Posterior cingulate gyrus (tissue), 11 donors: ENCODE measurements at places on chromosomes 7 and 10.
A peak's percentile ranks its signal among the peaks of the same experiment; 100 is the strongest.

DNA sequence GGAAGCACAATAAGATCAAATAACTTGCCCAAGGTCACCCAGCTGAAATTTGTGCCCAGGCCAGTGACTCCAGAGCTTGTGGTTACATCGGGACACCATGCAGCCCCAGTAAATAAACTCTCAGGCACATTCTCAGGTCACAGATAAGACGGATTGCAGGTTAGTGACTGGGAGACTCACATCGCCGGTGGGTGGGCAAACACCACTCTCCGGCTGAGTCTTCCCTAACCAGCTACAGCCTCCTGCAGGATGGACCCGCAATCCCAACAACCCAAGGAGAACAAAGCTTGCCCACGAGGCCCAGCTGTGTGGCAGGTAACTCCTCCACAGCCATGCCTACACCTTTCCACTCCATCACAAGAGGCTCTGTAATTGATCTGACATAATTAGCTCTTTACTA, 81.7 kb upstream of the EFCAB10 start:
- DNase-seq = no peak

GRCh38 chr10:130770018-130770630, 541.4 kb downstream of the TCERG1L start:
- no peak for DNase-seq

GRCh38 chr10:90126256-90126595, 424.8 kb downstream of the KIF20B start:
- DNase-seq = no peak

- no peak for DNase-seq
These were observed 7.9 kb downstream of the DLX6 start for GRCh38 chr7:97013134-97013844.

GRCh38 chr7:149104214-149104613, 13.7 kb upstream of the ZNF786 start:
- DNase-seq = no peak

DNA sequence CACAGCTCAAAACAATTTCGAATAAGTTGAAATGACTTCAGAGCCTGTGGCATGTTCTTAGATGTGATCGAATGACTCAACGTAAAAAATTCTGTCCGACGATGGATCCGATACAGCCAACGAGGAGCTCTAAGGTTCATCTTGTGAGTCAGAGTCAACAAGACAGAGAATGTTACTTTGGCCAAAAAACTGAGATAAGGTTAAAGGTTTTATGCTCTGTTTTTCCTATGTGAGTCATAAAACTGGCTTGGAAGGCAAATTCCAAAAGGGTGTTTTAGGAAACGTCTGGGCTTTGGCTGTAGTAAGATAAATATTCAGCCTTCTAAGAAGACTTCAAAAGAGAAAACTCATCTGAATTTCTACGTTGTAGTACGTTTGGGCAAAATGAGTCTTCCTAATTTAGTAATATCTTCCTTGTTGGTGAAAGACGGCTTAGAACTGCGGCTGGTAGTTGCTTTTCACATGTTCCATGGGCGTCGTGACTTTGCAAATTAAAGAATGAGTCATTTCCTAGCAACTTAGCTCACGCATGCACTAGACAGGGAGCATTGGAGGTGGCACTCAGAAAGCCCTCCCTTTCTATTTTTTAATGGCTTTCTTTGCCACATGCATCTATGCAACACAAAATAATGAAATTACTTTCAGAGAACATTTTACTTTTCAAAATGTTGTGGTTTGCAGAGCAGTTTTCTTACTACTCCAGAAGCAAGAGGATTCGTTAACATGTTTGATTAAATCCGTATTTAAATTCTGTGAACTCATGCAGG, 28.2 kb downstream of the PFKP start:
- peak; percentile 72 for DNase-seq

- DNase-seq = no peak
These were observed 4.6 kb downstream of the CHST3 start for GRCh38 chr10:71968553-71969474.

DNA sequence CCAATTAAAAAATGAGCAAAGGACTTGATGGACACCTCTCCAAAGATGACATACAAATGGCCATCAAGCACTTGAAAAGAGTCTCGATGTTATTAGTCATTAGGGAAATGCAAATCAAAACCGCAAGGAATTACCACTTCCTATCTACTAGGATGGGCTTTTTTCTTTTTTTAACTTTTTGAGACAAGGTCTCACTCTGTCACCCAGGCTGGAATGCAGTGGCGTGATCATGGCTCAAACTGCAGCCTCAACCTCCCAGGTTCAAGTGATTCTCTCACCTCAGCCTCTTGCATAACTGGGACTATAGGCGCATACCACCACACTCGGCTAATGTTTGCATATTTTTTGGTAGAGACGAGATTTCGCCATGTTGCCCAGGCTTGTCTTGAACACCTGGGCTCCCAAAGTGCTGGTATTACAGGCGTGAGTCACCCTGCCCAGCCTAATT, 13.6 kb downstream of the NKX1-2 start:
- DNase-seq = no peak

- DNase-seq = no peak
These were observed 35.4 kb downstream of the CDK14 start for GRCh38 chr7:90631502-90631901.

- no peak for DNase-seq
These were observed 127.6 kb downstream of the TNS3 start for GRCh38 chr7:47454069-47454973.

DNA sequence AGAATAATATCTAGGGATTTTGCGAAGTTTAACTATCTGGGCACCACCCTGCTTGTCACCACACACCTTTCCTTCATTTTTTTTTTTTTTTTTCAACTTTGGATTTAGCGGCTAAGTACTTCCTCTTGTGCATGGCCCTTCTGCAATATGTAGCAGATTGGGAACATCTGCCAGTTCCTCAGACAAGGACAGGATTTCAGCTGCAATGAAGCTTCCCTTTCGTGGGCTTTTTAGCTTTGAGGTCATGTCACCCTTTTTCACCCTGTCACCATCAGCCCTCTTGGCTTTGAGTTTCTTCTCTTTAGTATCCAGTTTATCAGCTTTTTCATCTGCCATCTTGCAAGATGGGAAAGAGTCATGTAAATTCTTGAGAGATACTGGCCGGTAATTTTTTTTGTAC, 81.6 kb upstream of the ETV1 start:
- DNase-seq = no peak

- no peak for DNase-seq
These were observed 16.2 kb upstream of the MRC1 start for GRCh38 chr10:17792991-17793390.

DNA sequence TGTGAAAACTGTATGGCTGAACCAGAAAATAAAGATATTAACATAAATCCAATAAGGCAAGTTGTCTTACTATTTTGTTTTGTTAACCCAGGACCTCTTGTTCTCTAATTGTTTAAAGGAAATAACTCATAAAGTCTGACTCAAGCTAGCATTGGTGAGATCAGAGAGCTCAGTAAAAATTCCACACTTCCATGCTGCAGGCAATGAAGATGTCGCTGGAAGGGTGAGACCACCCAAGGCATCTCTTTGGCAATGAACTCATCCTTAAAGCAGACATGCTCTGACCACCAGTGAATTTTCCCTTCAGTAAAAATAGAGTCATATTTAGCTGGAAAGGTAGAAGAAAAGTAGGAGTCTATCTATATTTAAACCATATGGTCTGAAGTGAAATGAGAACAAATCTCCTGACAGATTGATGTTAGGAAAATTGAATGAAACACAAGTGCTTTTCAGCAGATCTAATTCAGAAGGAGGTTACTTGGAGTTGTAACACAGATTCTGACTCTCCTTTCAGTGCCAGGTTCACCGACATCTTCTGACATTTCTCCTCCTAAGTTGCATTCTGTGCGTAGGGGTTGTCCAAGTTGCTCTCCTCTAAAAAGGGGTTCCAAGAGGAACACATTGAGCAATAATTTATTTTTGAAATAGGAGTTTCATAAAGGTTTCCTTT, 32.8 kb upstream of the VIPR2 start:
- DNase-seq = no peak

DNA sequence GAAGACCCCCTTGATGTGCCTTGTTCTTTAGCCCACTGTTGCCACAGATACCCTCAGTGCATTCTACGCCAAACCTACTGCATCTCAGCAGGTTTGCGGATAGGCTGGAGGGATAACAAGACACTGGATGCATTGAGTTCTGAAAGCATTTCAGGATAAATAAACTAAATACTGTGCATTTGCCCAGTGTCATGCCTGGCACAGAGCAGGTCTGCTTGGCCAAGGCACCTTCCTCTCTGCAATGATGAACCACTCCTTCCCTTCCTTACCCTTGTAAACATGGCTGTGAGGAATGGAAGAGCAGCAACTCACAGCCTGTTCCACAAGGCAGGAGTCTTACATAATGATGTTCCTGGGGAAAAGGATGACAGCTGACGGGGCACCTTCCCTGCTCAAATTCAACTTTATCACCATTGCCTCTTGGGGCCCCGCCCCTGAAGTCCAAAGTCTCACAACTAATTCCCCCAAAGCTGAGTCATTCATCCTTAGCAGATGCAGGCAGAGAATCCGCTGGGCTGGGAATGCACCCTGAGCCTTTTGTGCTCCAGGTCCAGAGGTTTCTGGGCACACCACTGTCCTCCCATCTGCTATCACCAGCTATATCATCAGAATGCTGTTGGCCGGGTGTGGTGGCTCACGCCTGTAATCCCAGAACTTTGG, 11.6 kb downstream of the DDX56 start:
- no peak for DNase-seq

GRCh38 chr7:108997480-108997879, 427.8 kb downstream of the DNAJB9 start:
- DNase-seq = no peak

GRCh38 chr7:31814187-31814586, 127.2 kb downstream of the PPP1R17 start:
- DNase-seq = no peak

- DNase-seq = no peak
These were observed 166.2 kb downstream of the FAM107B start for GRCh38 chr10:14608381-14609001.

GRCh38 chr7:69412331-69413146, 185.7 kb upstream of the AUTS2 start:
- DNase-seq = no peak

- no peak for DNase-seq
These were observed 55.7 kb upstream of the COL1A2 start for GRCh38 chr7:94338921-94339371.

DNA sequence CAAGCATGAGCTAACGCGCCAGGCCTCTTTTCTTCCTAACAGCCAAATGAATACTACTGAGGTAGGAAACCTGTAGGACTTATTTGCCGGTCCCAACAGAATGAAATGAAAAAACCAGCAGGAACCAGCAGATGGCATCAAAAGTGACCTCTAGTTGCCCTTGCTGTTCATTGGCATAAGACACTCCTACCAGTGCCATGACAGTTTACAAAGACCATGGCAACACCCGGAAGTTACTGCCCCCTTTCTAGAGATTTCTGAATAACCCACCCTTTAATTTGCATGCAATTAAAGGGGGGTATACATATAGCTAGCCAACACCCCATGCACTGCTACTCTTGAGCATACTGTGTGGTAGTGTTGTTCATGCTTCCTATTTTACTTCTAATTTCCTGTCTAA, 65.2 kb downstream of the ATE1 start:
- no peak for DNase-seq

DNA sequence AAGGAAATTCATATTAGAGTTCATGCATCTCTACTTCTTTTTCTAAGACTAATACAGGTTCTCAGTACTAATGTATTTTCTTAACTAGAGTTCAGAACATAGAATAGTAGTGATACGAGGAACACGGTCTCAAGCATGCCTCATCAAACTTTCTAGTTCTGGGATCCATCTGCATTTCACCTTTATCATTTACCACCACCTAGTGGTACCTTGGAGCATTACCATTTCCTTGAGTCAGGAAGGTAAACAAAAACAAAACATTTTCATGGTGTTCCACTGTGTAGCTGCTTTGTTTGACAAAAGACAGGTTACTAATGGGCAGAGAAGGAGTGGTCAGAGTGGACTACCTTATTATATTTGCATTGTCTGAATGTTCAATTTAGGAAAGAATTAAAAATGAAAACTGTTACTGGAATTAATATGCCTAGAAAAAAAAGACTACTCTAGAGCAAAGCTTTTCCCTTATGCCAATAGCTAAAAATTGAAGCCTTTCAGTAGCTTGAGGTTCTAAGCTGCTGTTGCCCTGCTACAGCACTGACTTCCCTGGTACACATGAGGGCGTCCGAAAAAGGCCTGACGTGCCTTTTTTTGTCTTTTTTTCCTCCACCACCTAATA, 44.5 kb downstream of the STARD3NL start:
- DNase-seq = no peak

- DNase-seq = no peak
These were observed 339.0 kb downstream of the RNLS start for GRCh38 chr10:88243836-88244730.

- peak; percentile 23 for DNase-seq
These were observed 5.9 kb upstream of the PWWP2B start for GRCh38 chr10:132390921-132391675.

DNA sequence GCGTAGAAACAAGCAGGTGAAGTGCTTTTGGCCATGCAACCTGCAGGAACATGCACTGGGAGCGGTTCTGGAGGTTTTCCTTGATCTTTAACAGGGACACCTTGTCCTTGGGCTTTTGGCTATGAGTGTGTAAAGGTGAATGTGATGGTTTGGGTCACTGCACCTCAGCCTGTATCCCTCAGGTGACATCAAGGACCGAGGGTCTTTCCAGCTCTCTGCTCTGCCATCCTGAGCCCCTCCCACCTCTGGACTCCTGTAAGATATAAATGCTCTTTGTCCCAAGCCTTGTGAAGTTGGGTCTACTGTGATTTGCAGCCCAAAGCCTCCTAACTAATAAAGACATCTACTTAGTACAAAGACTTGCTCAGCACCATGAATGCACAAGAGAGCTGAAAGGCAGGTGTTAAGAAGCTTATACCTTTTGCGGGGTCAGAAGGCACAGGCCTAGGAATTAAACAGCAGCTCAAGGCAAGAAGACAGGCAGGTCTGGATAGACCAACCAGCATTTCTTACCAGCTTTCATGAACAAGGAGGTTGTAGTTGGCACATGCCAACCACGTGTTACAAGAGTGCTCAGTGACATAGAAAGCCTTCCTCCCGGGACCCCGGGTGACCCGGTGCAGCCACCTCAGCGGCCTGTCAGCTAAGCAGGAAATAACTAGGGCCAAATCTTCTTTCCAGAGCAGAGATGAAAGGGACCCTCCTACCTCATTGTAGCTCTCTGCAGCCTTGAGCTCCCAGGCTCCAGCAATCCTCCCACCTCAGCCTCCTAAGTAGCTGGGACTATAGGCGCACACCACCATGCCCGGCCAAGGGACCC, 89.9 kb downstream of the CARD11 start:
- no peak for DNase-seq

- DNase-seq = no peak
These were observed 15.0 kb upstream of the NPS start for GRCh38 chr10:127534074-127534473.

DNA sequence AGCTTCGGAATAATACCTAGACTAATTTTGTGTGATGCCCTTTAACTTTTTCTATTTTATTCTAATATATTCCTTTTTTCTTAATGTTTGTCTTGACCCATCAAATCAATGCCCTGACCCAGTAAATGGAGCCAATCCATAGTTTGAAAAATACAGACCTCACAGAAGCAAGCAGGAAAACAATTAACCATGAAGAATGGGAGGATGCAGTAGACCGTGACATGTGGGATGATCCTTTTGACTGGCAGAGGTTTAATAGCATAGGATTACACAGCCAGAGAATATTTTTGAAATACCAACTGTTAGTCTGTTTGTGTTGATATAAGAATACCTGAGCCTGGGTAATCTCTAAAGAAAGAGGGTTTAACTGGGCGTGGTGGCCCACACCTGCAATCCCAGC, 142.6 kb upstream of the NEBL start:
- DNase-seq = no peak
